ENCODE measurements at places on chromosomes 12 and 14.

DNA sequence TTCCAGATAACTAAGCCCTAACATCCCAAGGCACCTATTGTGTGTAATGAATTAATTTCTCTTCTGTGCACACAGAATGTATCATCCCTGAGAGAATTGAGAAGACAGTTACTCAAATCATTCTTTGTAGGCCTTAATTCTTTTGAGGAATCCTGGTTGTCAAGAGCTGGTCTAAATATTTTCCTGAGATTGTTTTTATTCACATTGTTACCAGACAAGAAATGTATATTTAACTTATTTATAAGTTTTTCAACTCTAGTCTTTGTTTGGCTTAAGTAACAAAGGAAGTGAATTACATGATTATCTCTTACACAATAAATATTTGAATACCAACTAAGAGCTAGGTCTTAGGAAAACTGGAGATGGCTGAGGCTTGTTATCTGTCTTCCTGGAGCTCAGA is 169.4 kb downstream of the DACT1 start:
- no peak for DNase-seq

DNA sequence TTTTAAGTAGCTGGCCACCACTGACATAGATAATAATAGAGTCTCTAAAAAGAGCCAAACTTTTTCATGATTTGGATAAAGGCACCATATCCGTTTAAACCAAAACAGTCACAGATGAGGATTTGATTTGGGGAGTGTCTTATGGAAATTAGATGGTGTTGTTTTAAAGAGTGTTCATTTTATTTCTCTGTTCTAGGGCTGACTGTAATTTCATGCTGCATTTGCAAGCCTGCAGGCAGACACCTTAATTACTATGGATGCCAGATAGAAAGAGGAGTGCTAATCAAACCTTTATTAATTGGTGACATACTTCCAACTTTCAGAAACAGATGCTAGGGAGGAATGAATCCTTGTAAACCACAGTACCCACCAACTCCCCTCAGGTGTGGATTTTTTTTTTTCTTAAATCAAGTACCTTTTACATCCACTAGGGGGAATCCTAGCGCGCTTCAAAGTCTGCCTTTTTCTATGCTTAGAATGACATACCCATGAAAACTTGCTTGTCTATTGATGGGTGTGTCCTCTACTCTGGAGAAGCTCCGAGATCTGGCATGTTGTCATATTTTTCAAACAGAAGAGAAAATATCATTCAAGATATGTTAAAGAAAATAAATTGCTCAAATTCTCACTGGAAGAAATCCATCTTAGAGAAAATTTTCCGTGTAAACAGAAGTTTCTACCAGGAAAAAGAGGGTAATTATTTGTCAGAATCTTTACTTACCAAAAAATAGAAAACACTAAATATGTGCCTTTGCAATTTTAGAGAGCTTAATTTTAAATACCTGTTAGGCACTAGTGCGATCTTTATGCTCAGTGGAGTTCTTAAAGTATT is 14.2 kb upstream of the PLXNC1 start:
- DNase-seq, result peak; percentile 76

GRCh38 chr14:102096569-102097188 is 9.8 kb upstream of the HSP90AA1 start:
- DNase-seq, result peak; percentile 73

DNA sequence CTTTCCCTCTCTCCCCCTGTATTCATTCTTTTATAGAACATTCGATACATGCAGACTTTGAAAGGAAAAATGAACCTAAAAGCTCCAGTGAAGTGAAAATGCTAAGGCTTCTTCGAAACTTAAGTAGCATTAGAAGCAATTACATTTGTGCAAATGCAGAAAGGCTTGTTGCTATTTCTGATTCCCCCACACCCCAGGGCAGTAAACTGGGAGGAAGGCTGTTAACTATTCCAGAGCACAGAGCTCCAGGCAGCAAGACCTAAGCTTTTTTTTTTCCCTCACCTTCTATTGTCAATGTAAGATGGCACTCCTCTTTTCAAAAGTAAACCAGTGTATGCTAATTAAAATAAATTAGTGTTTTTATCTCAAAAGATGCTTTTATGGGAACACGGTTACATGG is 448.9 kb upstream of the TBX3 start:
- no peak for DNase-seq

DNA sequence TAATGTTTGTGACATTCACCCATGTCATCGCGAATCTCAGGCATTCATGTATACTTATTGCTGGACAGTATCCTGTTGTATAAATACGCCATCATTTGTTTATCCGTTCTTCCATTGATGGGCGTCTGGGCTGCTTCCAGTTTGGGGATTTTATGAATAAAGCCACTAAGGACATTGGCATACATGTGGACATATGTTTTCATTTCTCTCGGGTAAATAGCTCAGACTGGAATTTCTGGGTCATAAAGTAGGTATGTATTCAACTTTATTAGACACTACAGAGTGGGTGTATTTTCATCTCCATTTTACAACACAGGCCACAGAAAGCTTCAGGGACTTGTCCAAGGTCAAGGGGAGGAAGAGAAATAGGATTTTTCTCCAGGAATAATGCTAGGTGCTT is 48.9 kb downstream of the HRK start:
- DNase-seq, result no peak

DNA sequence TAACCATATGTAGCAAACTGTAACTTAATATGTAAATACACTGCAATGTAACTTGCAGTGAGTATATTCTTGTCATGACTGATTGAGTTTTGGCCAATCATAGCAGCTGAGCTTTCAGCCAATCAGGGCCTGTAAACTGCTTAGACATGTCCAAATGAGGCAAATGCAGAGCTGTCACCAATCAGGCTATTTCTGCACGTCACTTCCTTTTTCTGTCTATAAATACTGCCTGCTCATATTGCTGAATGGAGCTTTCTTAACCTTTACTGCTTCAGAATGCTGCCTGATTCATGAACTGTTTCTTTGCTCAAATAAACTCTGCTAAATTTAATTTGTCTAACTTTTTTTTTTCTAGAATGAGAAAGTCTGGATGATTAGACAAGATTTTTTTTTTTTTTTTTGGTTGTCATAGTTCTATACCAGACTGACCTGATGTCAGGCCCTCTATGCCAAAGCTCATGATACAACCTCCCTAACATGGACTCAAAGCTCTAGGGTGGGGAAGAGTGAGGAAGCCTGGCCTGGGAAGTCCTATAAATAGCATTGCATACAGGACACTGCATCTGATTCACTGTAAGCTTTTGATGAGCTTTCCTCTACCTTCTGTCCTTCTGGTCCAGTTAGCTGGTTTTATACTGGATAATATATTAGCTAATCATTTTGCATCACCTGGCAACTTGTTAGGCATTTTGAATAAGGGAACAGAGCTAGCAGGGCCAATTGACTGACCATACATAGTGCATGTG is 12.0 kb downstream of the MGP start:
- DNase-seq, result peak; percentile 48

GRCh38 chr12:108000111-108000510 is 129.0 kb upstream of the WSCD2 start:
- DNase-seq, result no peak

GRCh38 chr12:118850244-118850825 is 131.0 kb upstream of the SRRM4 start:
- DNase-seq, result peak; percentile 56

GRCh38 chr12:119911182-119911581 is 34.1 kb upstream of the CIT start:
- no peak for DNase-seq

DNA sequence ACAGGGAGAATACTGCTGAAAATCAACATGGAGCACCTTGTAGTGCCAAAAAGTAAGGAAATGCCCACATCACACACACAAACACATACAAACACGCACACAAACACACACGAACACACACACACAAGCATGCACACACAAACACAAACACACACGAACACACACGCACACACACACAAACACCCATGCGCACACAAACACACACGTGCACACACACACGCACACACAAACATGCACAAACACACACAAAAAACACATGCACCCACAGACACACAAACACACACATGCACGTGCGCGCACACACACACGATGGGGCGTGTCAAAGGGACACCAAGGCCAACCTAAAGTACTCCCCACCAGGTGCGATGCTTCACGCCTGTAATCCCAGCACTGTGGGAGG is 61.7 kb upstream of the C14orf180 start:
- DNase-seq, result no peak

DNA sequence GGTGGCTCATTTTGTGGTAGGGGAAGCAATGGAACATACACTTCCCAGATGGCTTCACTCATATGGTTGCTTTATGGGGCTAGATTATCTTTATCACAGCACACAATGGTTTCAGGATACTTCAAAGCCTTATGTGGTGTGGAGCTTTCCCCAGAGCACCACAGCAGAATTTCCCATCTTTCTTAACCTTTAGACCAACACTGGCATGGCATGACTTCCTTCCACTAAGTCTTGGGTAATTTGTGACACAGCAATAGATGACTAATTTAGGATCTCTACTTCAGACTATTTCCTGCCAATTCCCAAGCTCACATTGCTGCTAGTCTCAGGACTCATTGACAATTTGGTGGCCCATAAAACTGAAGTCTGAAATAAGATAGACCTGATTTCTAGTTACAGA is 36.9 kb upstream of the DCN start:
- no peak for DNase-seq

GRCh38 chr12:84161296-84161695 is 751.3 kb downstream of the SLC6A15 start:
- no peak for DNase-seq

GRCh38 chr12:25550186-25550585 is 2.9 kb downstream of the LMNTD1 start:
- DNase-seq, result no peak

DNA sequence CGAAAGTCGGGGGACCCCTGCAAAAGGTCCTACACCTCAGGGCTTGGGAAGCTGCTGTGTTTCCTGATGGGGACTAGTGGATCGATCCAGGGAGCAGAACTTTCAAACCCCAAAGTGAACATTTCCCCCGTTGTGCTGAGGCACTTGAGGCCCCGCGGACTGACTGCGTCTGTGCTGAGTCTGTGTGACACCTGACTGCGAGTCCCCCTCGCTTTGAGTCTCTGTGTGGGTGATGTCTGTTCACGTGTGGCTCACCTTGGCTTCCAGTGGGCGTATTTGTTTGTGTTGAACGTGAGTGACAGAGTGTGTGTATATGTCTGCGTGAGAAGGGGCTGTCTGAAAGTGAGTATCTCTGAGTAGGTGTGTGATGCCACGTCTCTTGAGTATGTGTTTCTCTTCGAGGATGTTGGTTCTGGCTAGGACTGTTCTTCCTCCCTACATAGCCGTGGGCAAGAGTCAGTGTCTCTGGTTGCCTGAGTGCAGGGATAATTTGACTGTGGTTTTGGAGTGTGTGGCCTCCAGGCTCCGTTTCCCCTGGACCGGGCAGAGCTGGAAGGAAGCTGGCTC is 1.3 kb downstream of the TEAD4 start:
- DNase-seq, result no peak

GRCh38 chr14:22007784-22008412 is 334.3 kb upstream of the OR4E1 start:
- DNase-seq, result no peak

DNA sequence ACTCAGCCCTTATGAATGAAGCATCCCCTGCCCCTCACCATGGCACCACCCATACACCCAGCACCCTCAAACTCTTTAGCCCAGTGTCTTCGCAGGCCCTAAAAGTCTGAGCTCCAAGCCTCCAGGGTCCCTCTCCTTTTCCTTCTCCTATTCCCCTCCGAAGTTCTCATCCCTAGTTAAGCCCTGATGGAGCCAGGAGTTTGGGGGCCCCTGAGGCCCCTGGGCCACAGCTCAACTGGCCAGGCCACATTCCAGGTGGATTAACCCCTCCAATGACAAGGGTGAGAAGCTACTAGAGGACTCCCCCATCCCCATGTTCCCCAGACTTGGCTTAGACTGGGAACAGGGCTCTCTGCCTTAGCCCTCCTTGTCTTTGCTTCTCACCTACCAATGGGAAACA is 2.6 kb downstream of the RARG start:
- no peak for DNase-seq

DNA sequence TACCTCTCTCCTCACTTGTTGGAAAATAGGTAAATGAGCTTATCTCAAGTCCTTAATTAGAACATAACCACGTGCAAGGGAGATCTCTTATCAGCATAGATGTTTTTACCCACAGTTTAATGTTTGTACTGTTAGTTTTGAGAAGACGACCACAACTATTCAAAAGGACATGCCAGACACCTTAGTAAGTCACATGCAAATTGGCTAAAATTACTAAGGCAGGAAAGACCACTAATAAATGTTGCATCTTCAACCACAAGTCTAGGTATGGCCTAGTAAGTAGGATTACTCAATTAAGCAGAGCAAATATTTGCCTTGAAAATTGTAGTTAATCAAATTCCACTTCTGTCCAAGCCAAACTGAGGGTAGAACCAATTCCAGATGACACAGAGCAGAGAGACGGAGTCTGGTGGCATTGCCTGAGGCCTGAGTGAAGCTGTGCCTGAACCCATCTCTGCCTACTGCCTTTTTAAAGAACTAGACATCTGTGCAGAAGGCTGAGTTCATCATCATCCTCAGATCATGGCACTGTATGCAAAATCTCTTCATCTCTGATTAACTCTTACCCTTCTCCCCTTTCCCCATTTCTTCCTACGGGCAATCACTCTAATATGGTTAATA is 29.7 kb upstream of the CHST11 start:
- no peak for DNase-seq

DNA sequence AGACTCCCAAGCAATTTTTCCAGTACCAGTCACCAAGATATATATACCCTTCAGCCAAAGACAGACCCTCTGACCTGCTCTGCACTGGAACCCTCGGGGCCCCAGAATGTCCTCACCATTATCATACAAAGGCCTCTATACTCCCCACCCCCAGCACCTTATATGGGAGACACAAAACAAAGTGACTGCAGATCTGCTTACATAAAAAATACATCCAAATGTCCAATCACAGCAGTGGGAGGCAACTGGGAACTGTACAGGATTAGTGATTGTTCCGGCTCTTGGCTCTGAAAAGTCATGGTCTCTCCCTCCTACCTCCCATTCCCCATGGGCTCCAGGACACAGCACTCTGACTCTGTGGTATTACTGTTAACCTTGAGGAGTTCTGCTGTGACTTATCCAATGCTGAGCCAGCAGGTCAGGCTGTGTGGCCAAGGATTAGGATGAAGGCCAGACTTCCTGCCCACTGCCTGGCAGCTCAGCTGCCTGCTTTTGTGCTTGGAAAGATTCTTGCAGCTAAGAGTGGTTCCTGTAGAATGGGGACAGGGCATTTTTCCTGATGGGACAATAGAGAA is 13.7 kb downstream of the OXA1L start:
- DNase-seq, result no peak

DNA sequence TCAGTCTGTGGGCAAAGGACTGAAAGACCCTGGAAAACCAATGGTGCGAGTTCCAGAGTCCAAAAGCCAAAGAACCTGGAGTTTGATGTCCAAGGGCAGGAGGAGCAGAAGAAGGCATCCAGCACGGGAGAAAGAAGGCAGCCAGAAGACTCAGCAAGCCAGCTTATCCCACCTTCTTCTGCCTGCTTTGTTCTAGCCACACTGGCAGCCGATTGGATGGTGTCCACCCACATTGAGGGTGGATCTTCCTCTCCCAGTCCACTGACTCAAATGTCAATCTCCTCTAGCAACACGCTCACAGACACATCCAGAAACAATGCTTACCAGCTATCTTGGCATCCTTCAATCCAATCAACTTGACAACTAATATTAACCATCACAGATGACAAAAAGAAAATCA is 57.2 kb upstream of the CAPRIN2 start:
- DNase-seq, result no peak

Data from NB4 (cell line).